Stimulated activated CD4-positive, alpha-beta T cell treated with anti-CD3 and anti-CD28 coated beads, TNF-alpha, amount 100 ng/mL, for 24 hours (primary cell): ENCODE measurements at places on chromosomes 6 and 20.

DNA sequence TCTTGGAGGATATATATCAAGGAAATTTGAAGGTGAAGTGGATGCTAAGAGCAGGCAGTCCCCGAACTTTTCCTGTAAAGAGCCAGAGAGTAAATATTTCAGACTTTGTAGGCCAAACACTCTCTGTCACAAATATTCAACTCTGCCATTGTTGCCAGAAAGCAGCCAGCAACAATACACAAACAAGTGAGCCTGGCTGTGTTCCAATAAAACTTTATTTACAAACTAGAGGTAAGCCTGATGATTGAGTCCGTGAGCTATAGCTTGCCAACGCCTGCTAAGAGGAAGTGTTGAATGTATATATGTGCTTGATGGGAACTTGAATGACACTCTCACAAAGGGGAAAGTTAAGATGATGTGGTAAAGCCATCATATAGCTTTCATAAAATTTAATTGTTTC, 166.0 kb upstream of the PLN start:
- no peak for DNase-seq

DNA sequence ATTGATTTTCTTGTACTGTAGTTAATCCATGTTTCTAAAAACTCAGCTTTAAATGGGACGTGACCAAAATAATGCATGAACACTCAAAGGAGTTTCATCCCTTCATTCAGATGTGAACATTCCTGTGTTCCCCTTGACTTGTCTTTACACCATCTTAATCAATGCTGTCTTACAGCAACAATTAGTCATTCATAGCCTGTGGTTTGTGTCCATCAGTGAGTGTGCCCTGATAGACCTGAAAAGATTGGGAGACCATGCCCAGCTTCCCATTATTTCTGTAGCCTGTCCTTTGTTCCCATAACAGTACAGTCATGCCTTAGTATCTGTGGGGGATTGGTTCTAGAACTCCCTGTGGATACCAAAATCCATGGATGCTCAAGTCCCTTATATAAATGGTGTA, 23.9 kb downstream of the NT5E start:
- no peak for DNase-seq

DNA sequence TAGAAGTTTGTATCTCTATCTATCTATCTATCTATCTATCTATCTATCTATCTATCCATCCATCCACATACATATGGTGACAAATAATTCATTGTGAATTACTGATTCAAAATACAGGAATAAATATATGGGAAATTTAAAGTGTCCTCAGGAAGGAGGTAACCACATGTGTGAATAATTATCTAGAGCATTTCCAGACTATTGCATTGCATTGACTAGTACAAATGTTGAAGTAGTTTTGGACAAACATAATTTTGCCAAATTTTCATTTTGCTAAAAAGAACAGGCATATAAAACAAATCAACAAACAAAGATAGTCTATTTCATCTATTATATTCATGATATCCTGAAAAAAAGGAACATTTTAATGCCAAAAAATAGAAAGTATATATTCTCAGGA, 192.7 kb downstream of the UTRN start:
- no peak for DNase-seq

DNA sequence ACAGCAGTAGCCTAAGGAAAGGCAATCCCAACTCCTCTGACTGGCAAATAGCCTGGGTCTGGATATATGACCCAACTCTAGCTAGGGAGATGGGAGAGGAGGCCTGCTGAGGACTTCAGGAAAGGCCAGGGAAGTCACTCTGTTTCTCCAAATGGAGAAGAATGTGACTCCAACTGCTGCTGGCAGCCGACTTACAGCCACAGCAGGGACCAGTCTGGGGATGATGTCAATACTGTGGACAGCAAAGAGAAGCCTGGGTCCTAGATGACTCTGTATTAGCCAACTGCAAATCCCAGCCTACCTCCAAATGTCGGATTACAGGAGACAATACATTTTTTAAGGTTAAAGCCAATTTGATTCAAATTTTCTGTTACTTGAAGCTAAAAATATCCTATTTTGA, 232.6 kb downstream of the FOXC1 start:
- DNase-seq = no peak

GRCh38 chr6:107625264-107625663, 135.3 kb downstream of the SOBP start:
- DNase-seq = no peak

- no peak for DNase-seq
Measured at GRCh38 chr6:152091851-152092341, 284.4 kb downstream of the ESR1 start.

GRCh38 chr6:42688281-42688680, 34.1 kb downstream of the PRPH2 start:
- no peak for DNase-seq
